ENCODE measurements at places on chromosomes 3 and 15.

GRCh38 chr3:188956839-188957489 lies 214.8 kb upstream of the TPRG1 start:
- no peak for DNase-seq

GRCh38 chr3:124731760-124732159 lies 1.5 kb downstream of the UMPS start:
- no peak for DNase-seq

GRCh38 chr15:38479266-38479665 lies 25.3 kb downstream of the FAM98B start:
- no peak for DNase-seq

DNA sequence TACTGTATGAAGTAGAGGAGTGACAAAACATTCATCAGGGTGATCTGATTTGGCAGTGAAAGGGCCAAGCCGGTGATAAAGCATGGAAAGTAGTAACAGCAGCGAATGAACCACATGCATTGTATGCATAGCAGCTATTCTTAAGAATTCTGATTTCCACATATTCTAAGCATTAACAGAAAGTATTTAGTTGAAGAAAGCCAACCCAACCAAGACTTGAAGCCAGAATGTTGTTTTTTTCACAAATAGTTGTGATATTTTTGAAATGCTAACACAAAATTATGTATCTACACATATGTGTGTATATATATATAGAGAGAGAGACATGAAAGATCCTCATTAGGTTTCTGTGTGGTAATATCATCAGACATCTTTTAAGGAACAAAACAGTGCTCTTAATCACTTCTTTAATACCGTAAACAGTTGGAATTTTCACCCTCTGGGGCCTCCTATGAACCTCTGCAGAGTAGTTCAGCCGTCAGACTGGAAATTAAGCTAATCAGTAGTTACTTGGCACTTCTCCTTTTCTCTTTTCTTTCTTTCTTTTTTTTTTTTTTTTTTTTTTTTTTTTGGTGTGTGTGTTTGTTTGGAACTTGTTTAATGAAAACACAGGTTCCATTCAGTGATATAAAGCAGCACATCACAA lies 139.6 kb downstream of the CMSS1 start:
- DNase-seq = no peak

DNA sequence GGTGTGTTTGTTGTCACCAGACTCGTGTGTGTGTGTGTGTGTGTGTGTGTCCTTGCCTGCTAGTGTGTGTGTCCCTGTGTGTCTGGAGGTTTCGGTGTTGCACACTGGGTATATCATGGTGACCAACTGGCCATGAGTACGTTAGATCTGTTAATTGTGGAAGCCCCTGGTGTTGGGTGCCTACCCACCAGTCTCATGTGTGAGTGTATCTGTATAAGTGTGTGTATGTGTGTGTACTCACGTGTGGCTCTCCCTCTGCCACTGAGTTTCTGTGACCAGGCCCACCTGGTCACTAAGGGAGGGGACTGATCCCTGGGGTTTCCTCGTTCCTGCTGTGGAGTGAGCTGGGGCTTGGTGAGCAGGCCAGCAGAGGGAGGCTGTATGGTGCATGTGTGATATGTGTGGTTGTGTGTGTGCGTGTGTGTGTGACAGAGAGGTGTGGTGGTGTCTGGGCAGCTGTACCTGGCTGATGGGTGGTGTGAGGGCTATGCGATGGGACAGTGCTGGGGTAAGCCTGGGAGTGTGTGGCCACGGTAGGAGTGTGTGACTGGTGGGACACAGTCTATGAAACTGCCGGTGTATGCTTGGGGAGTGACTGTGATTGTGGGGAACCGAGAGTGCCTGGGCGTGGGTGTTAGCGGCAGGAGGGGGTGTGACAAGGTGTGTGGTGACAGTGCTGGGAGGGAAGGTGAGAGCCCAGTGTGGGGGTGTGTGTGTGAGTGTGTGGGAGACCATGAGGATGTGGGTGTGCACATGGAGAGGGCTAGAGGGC lies 1.8 kb downstream of the PRKCD start:
- DNase-seq = no peak

DNA sequence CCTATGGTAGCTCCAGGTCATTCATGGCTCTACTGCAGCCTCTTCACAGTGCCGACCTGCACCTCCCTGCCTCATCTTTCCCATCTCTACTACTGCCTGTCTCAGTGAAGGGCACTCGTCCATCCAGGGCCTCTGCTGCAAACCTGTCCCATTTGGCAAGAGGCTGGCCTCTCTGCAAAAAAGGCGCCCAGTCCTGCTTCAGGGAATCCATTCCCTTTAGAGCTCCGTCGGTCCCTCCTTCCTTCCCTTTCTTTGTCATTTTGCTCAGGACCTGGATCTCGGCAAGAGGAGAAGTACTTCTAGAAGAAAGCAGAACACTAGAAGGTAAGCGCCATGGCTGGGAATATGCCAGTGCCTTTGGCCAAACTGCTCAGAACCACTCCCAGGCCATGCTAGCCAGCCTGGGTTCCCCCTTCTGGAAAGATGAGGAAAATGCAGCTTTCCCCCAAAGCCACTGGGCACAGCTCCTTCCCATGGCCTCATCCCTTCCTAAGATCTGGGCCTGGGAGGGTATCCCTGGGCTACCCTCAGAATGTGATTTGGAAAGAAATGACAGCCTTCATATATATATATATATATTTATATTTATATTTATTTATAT lies 6.4 kb upstream of the ISL2 start:
- DNase-seq = no peak

- no peak for DNase-seq
Measured at GRCh38 chr3:130377960-130378676, 32.6 kb downstream of the COL6A5 start.

GRCh38 chr15:31031471-31032067 lies 40.1 kb upstream of the MTMR10 start:
- no peak for DNase-seq

DNA sequence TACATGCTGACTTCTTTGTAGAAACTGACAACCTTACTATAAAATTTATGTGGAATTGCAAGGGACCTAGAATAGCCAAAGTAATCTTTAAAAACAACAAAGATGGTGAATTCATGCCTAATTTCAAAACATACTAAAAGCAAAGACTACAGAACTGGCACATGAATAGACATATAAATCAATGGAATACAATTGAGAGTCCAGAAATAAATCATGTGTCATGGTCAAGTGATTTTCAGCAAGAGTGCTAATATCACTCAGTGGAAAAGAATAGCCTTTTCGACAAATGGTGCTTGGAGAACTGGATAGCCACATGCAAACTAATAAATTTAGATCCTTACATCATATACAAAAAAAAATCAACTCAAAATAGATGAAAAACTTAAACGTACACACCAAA lies 8.7 kb downstream of the IMPG2 start:
- no peak for DNase-seq

DNA sequence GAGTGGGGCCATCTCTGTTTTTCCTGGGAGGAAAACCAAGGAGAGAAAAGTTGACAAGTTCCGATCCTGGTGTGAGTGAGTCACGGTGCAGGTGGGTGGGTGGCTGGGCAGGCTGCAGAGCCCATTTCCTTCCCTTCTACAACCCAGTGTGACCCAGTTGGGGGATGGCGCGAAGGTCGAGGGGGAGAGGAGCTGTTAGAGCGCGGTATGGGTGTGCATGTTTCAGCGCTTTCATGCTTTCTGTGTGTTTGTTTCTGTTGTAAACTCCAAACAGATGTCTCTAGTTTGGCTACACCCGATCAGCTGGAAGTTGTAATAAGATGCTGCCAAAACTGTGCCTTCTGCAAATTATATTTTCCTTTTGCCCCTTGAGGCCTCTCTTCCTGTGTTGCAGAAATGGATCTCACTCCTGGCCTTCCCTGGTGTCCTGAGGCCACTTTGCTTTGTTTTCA lies 3.8 kb downstream of the FAM43A start:
- DNase-seq = peak; percentile 59

All from femur (tissue), 1 donor.